Stimulated activated CD8-positive, alpha-beta memory T cell treated with anti-CD3 and anti-CD28 coated beads, Interleukin-15, amount 100 ng/mL, for 48 hours (primary cell): ENCODE measurements at places on chromosomes 1 and 21.

GRCh38 chr1:25833158-25833557, 13.4 kb downstream of the MTFR1L start:
- no peak for DNase-seq

DNA sequence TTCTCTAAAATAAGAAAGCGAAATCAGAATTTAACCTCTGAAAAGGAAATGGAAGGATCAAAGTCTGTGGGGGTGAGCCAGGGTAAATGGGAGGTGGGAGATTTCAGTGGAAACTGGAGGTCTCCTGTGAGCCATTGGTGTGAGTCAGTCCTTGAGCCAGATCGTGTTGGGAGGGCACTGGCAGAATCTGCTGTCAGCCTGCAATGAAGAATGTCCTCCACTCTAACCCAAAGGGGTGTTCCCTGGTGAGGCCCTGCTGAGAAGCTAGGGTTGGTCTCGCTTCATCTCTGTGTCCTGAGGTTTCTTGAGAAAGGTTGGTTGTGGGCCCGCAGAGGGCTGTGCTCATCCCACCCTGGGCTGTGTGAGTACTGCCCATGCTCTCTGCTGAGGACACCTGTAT, 2.4 kb downstream of the QSOX1 start:
- no peak for DNase-seq

DNA sequence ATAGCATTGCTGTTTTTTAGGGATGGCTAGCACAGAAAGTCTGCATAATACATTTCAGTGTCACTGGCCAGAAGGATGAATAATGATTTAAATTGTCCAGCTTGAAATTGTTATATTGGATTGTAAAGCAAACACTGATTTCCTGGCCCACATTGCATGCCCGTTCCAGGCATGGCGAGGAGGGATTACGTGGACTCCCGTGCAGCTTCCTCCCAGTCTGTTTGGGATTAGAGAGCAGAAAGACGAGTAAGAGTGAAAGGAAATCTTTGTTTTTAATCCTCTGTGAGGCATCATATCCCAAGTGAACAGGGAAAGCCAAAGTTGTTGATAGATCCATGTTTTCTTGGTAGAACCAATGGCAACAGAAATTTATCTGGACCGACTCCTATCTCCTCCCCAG, 8.4 kb downstream of the TRIM58 start:
- DNase-seq = no peak

DNA sequence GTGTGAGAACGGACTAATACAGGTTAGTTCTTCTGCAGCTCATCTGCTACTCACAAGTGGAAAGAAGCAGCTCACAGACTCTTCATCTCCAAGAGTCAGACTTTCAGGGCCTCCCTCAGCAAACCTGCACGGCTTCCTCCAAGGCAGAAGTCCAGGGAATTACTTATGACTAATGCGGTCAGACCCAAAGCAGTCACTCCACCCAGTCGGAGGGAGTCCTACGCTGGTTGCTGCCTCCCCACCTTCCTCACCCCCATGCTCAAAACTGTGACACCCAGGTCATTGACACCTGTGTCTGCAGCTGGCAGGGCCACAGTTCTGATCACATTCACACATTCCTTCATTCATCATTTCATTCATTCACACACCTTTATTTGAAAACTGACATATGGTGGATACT, 38.4 kb upstream of the PRDM2 start:
- no peak for DNase-seq

DNA sequence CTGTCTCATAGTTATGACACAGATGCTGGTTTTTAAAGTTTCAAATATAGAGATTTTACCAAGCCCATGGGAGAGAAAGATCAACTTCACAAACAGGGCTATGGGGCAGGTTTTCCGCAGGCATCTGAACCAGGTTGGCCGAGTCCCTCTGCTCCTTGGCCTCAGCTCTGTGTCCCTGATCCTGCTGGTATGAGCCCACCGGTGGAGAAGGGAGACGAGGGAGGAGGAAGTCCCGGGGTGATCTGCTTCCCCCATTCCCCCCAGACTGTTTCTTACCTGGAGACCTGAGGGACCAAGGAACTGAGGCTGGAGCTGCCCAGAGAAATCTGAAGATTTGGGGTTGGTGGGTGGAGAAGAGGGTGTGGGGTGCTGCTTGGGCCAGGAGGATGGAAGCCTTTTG, 28.9 kb upstream of the BTG2 start:
- no peak for DNase-seq

- no peak for DNase-seq
Observed at GRCh38 chr1:208180421-208180820, 63.8 kb downstream of the PLXNA2 start.

DNA sequence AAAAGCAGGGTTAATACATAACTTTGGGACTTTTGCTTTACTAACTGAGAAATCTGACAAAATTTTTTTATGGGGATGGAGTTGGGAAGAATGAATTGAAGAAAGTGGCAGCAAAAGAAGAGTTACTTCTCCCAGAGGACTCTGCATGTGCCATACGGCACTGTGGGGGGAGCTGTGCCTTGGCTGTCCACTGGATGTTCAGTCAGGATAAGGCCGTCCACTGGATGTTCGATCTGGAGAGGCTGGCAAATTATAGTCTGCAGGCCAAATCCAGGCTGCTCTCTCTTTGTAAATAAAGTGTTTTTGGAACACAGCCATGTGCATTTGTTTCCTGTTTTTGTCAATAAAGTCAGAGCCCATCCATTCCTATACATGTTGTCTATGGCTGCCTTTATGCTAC, 4.5 kb upstream of the MAP3K7CL start:
- no peak for DNase-seq
